GM23248 (cell line): ENCODE measurements at places on chromosomes 12 and 14. TPM values are rescaled to one million over a fixed set of nuclear protein-coding genes. Genes with fewer than 3 reads are reported as not detected.

GRCh38 chr14:69275331-69275730, 15.4 kb downstream of the GALNT16 start:
- H3K4me3 ChIP-seq: no peak overlapping the region
- H3K4me1 ChIP-seq: no peaks in the 10 kb centered on the region
- no peak for DNase-seq
- no peaks in the 10 kb centered on the region for H3K36me3 ChIP-seq

DNA sequence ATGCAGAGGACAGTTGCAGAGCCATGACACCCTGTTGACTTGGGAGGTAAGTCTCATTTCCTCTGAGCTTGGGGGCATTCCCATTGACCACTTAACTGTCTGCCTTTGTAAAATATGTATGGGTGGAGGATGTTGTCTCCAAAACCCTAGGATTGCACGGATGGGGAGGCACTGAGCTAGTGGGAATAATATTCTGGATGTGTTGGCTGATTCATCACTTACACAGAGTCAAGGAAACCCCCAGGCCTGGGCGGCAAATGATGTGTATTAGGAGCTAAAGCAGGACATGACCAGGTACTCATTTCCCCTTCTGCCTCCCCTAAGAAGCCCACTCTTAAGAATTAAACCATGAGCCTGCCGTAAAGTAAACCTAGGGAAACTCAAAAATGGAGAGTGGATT, 319.4 kb downstream of the VRK1 start:
- H3K27me3 ChIP-seq: no peaks in the 10 kb centered on the region
- H3K36me3 ChIP-seq: no peaks in the 10 kb centered on the region
- DNase-seq: no peak
- H3K4me1 ChIP-seq: no peaks in the 10 kb centered on the region

Gene TAS2R10
- polyA plus RNA-seq: not detected in 2 replicates

DNA sequence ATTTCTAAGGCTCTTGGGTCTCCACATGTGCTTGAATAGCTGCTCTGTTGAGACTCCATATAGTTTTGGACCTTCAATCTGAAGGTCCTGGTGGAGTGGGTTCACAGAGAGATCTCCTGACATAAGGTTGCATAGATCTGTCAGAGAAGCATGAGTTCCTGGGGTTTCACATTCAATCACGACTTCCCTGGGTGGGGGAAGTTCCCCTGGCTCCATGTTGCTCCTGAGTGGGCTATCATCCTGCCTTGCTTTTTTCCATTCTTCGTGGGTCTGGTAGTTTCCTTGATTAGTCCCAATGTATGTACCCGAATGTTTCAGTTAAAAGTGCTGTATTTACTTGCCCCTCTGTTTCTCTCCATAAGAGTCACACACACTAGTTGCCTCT, 181.8 kb downstream of the RASSF9 start:
- no peaks in the 10 kb centered on the region for H3K36me3 ChIP-seq
- no peak overlapping the region for H3K4me3 ChIP-seq
- H3K27me3 ChIP-seq: no peaks in the 10 kb centered on the region
- no peak for DNase-seq
